ENCODE measurements at places on chromosomes 6 and 20.

DNA sequence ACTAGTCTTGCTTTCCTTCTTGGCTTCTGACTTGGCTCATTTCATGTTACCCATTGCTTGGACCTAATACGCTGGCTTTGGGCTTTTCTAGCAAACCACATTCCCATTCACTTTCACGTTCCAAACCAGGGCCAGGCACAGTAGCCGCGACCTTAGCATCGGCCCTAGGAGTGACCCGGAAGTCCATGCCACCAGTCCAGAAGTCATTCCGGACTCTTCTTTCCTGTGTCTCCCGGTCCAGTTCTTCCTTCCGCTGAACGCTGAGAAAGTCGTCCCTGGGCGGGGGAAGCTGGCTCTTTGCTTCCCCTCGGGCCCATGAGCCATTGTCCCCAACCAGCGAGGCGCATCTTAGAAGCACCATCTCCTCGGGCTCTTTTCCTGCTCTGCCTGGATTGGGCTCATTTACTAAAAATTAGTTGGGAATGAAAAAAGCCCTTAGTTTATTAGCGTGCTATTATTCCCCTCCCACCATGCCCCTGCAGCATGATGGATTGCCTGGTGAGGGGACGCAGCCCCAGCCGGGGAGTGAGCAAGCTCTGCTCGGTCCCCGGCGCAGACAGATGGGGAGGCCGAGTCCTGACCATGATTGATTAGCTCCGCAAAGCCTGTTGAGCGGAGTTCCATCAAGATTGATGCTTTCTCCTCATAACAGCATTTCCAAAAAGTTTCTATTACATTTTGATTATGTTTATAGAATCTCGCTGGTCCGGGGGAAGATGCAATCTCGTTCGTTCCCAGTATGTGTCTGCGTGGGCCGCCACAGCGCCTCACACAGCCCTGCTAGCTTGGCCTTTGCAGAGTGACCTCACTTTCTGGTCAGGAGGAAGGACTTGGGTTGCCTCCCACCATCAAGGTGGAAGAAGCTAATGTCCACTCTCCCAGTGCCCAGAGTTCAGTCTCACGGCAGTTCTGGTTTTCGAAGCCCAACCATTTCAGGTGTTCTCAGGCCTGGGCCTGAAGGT, 115.1 kb upstream of the TOP1 start:
- H3K4me3 ChIP-seq = no peak overlapping the region
- H3K36me3 ChIP-seq = no peaks in the 10 kb centered on the region
- H3K27me3 ChIP-seq = peaks cover 6% of the 10 kb centered on the region
- H3K27ac ChIP-seq = no peak overlapping the region
- H3K4me1 ChIP-seq = peaks cover 2% of the 10 kb centered on the region
- no peak for DNase-seq

DNA sequence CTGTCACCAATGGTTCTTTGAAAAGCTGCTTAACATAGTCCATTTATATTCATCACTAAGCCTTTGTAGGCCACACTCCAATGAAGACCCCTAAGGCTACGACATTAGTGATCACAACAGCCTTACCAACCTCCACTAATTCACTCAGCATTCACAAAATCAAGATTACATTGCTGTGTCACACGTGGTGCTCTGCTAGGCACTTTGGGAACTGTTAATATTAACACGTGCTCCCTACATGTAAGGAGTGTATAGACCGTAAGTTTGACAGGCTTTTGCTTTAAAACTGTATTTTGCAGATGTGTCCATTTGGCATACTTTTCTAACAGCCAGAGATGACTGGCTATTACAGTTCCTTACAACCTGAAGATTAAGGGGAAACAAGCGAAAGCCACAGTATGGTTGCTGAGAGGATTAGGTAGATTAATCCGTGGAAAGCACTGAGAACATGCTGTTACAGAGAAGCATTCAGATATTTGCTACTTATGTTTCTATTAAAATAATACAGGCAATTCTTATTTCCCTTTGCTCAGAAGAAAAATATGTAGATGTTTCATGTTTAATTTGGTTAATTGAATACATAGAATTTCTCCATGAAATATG, 69.7 kb downstream of the SAMD3 start:
- H3K36me3 ChIP-seq = peaks cover 22% of the 10 kb centered on the region
- no peak for DNase-seq
- H3K4me1 ChIP-seq = peaks cover 3% of the 10 kb centered on the region
- H3K27ac ChIP-seq = no peak overlapping the region
- no peaks in the 10 kb centered on the region for H3K27me3 ChIP-seq
- H3K4me3 ChIP-seq = no peak overlapping the region

- H3K4me1 ChIP-seq = no peaks in the 10 kb centered on the region
- no peaks in the 10 kb centered on the region for H3K36me3 ChIP-seq
- no peak overlapping the region for H3K4me3 ChIP-seq
- no peaks in the 10 kb centered on the region for H3K27me3 ChIP-seq
- DNase-seq = no peak
- no peak overlapping the region for H3K27ac ChIP-seq
These were observed 206.7 kb upstream of the AGPAT4 start for GRCh38 chr6:161480421-161481155.

- no peak for DNase-seq
- peaks cover 30% of the 10 kb centered on the region for H3K4me1 ChIP-seq
- no peak overlapping the region for H3K4me3 ChIP-seq
- peaks cover under 1% of the 10 kb centered on the region for H3K36me3 ChIP-seq
- no peak overlapping the region for H3K27ac ChIP-seq
These were observed 2.3 kb downstream of the RNF144B start for GRCh38 chr6:18389479-18389878.

DNA sequence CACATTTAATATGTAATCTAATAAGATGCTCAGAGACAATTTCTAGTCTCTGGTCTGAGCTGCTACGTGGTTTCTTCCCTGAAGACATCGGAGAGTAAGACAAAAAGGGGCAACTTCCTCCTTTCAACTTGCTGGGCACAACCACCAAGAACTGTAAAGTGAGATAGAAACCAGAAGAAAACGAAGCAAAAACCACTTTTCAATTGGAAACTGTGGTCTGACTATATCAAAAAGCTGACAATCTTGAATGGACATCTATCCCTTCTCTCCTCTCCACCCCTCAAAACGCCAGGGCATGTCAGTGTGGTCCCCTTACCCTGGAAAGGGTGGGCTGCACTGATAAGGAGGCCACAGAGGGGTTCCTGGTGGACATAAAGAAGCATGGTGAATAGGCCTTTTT, 269.1 kb downstream of the CD83 start:
- no peak overlapping the region for H3K4me3 ChIP-seq
- DNase-seq = no peak
- no peaks in the 10 kb centered on the region for H3K36me3 ChIP-seq
- H3K27me3 ChIP-seq = peaks cover 6% of the 10 kb centered on the region

- no peak overlapping the region for H3K27ac ChIP-seq
- H3K4me3 ChIP-seq = no peak overlapping the region
- H3K4me1 ChIP-seq = peaks cover 3% of the 10 kb centered on the region
These were observed 90.0 kb upstream of the IFNGR1 start for GRCh38 chr6:137309078-137309762.

DNA sequence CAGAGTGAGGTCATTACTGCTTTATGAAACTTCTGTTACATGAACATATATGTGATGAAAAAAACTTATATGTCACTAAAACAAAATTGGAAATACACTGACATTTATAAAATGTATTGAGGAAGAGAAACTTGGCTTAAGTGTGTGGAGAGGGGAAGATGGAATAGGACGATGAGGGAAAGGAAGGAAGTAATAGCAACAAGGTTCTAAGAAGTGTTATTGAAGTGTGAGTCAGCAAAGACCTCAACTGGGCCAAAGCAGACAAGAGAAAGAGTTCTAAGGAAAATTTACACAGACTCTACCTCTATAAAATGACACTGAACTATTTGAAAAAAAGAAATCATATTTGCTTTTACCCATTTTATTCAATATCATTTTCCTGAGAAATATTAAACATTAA, 38.3 kb downstream of the SNX3 start:
- H3K27me3 ChIP-seq = no peaks in the 10 kb centered on the region
- peaks cover 22% of the 10 kb centered on the region for H3K36me3 ChIP-seq
- H3K27ac ChIP-seq = peak overlapping the region; percentile 3
- H3K4me3 ChIP-seq = no peak overlapping the region

DNA sequence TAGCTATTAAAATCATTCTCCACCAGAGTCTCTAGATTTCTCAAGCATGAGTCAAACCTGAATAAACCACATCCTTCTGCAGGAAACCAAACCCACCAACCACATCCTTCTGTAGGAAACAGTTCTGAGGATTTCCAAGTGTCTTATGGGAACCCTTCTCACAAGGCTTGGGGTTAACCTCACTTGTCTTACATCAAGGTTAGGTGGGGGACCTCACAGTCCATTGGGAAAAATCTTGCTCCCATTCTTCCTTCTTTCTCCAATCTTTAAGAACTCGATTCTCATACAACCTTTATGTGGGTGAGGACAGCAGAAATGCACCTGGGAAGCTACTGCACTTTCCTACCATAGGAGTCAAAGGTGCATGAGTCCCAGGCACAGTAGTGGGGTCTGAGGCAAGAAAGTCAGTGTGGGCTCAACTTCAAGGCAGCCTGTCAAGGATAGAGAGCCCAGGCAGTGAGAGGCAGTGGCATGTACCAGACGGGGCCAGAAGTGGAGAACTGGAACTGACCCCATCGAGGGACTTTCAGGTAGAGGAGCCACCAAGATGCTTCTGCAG, 114.5 kb downstream of the SLC22A3 start:
- H3K4me3 ChIP-seq = no peak overlapping the region
- H3K4me1 ChIP-seq = peaks cover 43% of the 10 kb centered on the region
- peak; percentile 59 for DNase-seq
- H3K27ac ChIP-seq = peak overlapping the region; percentile 65

GRCh38 chr6:28693033-28693750, 167.5 kb downstream of the GPX5 start:
- H3K36me3 ChIP-seq = peaks cover 7% of the 10 kb centered on the region

GRCh38 chr20:8218861-8219260, 86.8 kb downstream of the PLCB1 start:
- H3K4me3 ChIP-seq = no peak overlapping the region
- H3K36me3 ChIP-seq = no peaks in the 10 kb centered on the region
- H3K27me3 ChIP-seq = no peaks in the 10 kb centered on the region
- no peak overlapping the region for H3K27ac ChIP-seq

DNA sequence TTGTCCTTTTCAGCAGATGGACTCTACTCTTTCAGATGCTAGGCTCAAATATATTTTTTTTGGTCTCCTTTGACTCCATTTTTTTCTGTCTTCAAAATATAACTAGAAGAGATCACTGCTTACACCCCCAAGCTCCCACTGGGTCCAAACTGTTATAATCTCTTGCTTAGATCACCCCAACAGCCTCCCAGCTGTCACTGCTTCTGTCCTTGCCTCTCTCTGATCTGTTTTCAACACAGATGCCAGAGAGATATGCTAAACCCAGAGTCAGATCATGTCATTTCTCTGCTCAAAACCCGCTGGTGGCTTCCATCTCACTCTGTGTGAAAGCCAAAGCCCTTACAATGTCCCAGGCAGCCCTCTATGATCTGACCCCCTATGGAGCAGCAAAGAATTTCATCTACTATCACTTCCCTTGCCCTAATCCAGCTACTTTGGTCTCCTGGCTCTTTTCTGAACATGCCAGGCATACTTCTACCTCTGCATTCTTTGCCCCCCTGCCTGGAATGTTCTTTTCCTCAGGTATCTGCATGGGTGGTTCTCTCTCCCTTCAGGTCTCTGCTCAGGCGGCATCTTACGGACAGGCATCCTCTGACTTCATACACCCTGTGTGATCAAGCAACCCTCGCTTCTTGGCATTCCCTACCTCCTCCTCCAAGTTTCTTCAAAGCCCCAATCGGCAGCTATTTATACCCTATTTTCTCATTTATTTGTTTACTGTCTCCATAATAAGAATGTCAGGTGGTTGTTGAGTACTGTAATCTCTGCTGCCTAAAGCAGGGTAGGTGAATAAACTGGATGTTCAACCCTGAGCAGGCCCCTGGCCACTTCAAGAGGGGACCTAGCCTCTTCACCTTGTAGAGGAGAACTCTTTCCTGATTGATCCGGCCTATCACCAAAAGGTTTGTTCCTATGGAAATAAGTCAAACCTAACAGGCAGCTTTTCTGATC, 43.6 kb upstream of the SLC4A11 start:
- H3K27ac ChIP-seq = no peak overlapping the region
- no peak overlapping the region for H3K4me3 ChIP-seq
- no peaks in the 10 kb centered on the region for H3K27me3 ChIP-seq
- peaks cover 4% of the 10 kb centered on the region for H3K4me1 ChIP-seq

DNA sequence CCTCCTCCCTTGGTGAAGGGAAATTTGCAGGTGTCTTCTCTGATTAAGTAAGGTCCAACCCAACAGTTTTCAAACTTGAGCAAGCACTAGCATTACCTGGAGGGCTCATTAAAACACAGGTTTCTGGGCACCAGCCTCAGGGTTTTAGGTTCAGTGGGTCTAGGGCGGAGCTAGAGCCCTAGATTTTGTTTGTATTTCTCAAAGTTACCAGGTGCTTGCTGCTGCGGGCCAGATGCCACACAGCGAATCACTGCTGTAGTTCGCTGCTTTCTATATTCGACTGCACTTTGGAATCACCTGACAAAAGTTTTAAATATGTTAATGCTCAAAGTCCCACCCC, 869 bp downstream of the COL21A1 start:
- H3K36me3 ChIP-seq = no peaks in the 10 kb centered on the region
- H3K27me3 ChIP-seq = peaks cover 4% of the 10 kb centered on the region
- H3K27ac ChIP-seq = no peak overlapping the region
- no peaks in the 10 kb centered on the region for H3K4me1 ChIP-seq
- no peak for DNase-seq

GRCh38 chr6:9272671-9273070, 837.3 kb upstream of the SLC35B3 start:
- DNase-seq = no peak
- H3K36me3 ChIP-seq = no peaks in the 10 kb centered on the region
- no peak overlapping the region for H3K27ac ChIP-seq
- no peak overlapping the region for H3K4me3 ChIP-seq

DNA sequence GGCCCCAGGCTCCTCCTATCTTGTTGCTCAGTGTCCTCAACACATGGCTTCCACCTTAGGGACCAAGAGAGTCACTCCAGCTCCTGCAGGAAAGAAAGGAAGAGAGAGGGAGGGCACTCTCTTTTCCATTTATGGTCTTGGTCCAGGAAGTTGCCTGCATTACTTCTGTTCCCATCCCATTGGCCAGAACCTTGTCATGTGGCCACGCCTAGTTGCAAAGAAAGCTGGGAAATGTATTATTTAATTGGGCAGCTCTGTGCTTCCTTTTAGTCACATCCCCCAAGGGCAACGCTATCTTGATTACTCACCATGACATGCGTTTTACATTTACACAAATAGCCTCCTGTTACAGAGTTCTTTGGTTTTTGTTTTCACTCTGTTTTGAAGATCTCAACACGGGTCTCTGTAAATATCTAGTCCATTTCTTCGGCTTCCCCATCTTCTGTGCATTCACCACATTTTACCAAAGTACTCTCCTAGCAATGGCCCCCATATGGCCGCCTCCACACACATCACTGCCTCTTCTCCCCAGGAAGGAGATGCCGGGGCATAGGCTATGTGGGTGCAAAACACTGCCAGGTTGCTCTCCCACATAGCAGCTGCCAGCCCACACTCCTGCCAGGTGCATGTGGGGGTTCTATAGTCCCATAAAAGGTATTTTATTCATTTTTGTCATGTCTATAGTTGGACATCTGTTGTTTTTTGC, 35.7 kb upstream of the ZMYND8 start:
- no peak overlapping the region for H3K4me3 ChIP-seq
- no peak for DNase-seq
- peaks cover 8% of the 10 kb centered on the region for H3K4me1 ChIP-seq
- H3K27me3 ChIP-seq = no peaks in the 10 kb centered on the region
- H3K27ac ChIP-seq = peak overlapping the region; percentile 4

- DNase-seq = no peak
- H3K27ac ChIP-seq = no peak overlapping the region
- no peak overlapping the region for H3K4me3 ChIP-seq
- H3K4me1 ChIP-seq = no peaks in the 10 kb centered on the region
- no peaks in the 10 kb centered on the region for H3K36me3 ChIP-seq
These were observed 379.7 kb downstream of the BMP2 start for GRCh38 chr20:7147220-7147601.

Data from activated naive CD8-positive, alpha-beta T cell treated with anti-CD3 and anti-CD28 coated beads for 36 hours (primary cell).